ENCODE measurements at places on chromosomes 4 and X. TPM values are rescaled to one million over a fixed set of nuclear protein-coding genes. Genes with fewer than 3 reads are reported as not detected.

GRCh38 chr4:13364172-13364571 lies 120.0 kb downstream of the RAB28 start:
- no peak for DNase-seq
- no peaks in the 10 kb centered on the region for H3K4me1 ChIP-seq
- H3K36me3 ChIP-seq: no peaks in the 10 kb centered on the region
- no peak overlapping the region for H3K27ac ChIP-seq

- H3K4me1 ChIP-seq: peaks cover 92% of the 10 kb centered on the region
- H3K27ac ChIP-seq: peak overlapping the region; percentile 79
- DNase-seq: peak; percentile 68
- no peaks in the 10 kb centered on the region for H3K27me3 ChIP-seq
- H3K36me3 ChIP-seq: no peaks in the 10 kb centered on the region
These were observed 107.9 kb downstream of the PALLD start for GRCh38 chr4:168604496-168605373.

DNA sequence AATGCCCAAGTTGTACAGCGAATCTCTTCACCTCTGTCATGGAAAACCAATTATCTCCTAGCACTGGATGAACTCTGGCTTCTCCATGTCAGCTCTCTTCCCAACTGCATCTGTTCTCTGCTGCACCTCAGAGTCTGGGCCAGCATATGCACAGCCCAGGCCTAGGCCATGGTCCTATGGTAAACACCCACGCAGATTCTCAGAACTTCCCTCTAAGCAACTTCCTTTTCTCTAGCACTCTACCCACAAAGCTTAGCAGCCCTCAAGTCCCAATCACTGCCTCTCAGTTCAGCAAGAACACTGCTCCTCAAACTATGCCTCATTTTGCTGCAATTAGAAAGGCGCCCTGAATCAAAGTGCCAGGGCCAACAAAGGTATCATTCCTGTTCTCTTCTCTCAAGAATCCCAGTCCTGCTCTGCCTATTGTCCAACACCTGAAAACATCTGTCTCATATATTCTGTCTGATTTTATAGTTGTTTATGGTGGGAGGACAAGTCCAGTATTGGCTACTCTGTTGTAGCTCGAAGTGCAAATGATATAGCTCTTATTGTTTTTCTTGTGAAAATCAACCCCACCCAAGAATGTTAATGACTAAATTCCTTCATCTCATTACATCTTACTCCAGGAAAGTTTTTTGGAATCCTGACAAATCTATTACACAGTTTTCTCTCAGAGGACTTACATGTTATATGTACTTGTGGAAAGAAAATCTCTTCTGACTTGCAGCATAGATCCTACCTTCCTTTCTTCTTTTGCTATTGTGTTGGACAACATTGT lies 85.4 kb downstream of the DCHS2 start:
- H3K27me3 ChIP-seq: no peaks in the 10 kb centered on the region
- no peak overlapping the region for H3K4me3 ChIP-seq
- no peak overlapping the region for H3K27ac ChIP-seq
- no peaks in the 10 kb centered on the region for H3K4me1 ChIP-seq

- H3K27me3 ChIP-seq: no peaks in the 10 kb centered on the region
- H3K27ac ChIP-seq: no peak overlapping the region
- DNase-seq: no peak
- no peaks in the 10 kb centered on the region for H3K4me1 ChIP-seq
- no peak overlapping the region for H3K4me3 ChIP-seq
- H3K36me3 ChIP-seq: no peaks in the 10 kb centered on the region
These were observed 101.7 kb upstream of the GLRA2 start for GRCh38 chrX:14427614-14428013.

DNA sequence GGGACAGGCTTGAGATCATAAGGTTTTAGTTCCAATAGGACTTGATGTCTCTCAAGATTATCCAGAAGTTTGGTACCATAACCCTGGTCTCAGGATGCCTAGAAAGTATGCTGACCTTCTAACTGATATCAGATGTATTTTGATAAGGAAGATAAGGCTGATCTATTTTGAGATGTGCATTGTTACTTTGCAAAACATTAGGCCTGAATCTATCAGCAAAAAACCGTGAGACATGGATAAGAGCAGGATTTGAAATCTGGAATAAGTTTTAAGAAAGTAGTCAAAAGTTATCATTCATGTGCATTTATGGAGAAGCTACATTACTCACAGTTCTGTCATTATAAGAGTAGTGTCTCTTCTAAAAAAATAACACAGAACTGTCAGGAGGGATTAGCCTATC lies 467.1 kb upstream of the HS3ST1 start:
- no peaks in the 10 kb centered on the region for H3K4me1 ChIP-seq
- no peak for DNase-seq
- H3K36me3 ChIP-seq: no peaks in the 10 kb centered on the region
- H3K27ac ChIP-seq: no peak overlapping the region

DNA sequence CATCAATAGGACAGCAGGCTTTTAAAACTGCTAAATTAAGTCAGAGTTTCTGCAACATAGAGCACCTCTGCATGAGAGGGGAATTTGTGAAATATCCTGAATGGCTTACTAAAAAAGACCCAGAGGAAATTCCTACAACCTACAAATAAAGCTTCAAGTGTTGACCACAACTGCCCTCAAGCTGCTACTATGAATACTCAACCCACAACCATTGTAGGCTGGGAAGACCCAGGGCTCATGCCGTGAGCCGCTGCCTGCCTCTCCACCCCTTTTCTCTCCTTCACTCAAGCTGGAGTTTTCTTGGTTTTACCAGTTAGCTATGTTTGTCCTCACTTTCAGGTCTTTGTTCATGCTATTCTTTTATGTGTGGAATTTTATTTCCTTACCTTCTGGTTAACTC lies 151.6 kb downstream of the EMCN start:
- H3K27me3 ChIP-seq: no peaks in the 10 kb centered on the region
- H3K27ac ChIP-seq: no peak overlapping the region
- H3K4me3 ChIP-seq: no peak overlapping the region
- no peaks in the 10 kb centered on the region for H3K36me3 ChIP-seq
- no peak for DNase-seq

GRCh38 chr4:173365359-173365996 lies 5.3 kb upstream of the SAP30 start:
- no peaks in the 10 kb centered on the region for H3K27me3 ChIP-seq
- no peak for DNase-seq
- H3K27ac ChIP-seq: no peak overlapping the region
- no peaks in the 10 kb centered on the region for H3K4me1 ChIP-seq

- DNase-seq: no peak
- no peak overlapping the region for H3K27ac ChIP-seq
- H3K27me3 ChIP-seq: no peaks in the 10 kb centered on the region
These were observed 7.9 kb downstream of the BLOC1S4 start for GRCh38 chr4:6723851-6724250.

DNA sequence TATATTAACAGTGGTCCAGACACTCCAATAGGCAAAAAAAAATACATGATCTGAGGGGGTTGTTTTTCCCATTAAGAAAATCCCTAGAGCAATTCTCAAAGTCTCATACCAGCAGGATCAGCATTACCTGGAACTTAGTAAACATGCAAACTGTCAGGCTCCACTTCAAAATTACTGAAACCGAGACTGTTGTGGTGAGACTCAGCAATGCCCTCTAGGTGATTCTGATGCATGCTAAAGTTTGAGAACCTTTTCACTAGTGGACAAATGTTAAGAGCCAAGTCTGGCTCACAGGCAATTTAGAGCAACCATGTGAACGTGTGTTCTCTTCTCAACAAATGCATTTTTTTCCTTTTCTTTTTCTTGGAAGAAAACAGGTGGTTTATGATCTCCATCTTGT lies 30.2 kb downstream of the NEK1 start:
- H3K27me3 ChIP-seq: no peaks in the 10 kb centered on the region
- DNase-seq: no peak
- no peaks in the 10 kb centered on the region for H3K4me1 ChIP-seq
- no peak overlapping the region for H3K4me3 ChIP-seq
- no peaks in the 10 kb centered on the region for H3K36me3 ChIP-seq

- H3K4me1 ChIP-seq: no peaks in the 10 kb centered on the region
- DNase-seq: no peak
- no peaks in the 10 kb centered on the region for H3K27me3 ChIP-seq
- no peaks in the 10 kb centered on the region for H3K36me3 ChIP-seq
These were observed 133.1 kb downstream of the ARAP2 start for GRCh38 chr4:36111172-36111571.

DNA sequence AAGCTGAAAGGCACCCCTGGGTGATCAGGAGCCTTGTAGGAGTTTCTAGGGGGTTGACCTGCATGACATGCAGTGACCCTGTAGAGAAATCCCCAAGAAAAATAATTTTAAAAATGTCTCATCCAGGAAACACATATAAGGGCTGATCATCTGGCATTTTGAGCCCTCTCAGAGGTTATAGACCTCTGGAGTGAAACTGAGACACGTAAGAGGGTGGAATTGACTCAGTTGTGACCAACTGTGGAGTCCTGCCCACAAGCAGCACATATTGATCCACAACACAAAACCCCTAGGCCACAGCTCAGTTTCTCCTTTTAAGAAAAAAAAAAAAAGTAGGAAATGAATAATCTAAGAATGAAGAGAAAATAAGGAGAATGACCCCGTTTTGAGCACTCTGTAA lies 32.5 kb upstream of the MTMR8 start:
- H3K36me3 ChIP-seq: no peaks in the 10 kb centered on the region
- H3K4me1 ChIP-seq: no peaks in the 10 kb centered on the region
- no peak for DNase-seq
- no peaks in the 10 kb centered on the region for H3K27me3 ChIP-seq

DNA sequence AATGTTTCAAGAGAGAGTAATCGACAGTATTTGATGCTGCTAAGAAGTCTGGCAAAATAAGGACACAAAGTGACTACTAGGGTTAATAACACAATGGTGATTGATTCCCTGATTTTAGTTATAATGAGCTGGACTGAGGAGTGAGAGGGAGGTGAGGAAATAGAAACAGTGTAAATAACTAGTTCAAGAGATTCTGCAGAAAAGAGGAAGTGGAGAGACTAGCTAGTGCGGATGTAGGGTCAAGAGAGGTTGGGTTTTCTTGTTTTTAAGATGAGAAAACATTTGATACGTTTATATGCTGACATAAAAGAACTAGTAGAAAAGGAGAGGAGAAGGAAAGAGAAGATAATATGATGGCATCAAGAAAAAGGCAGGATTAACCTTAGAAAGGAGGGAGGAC lies 12.2 kb upstream of the TRPC5 start:
- H3K27ac ChIP-seq: no peak overlapping the region
- H3K27me3 ChIP-seq: no peaks in the 10 kb centered on the region

- DNase-seq: no peak
- H3K4me3 ChIP-seq: no peak overlapping the region
- H3K27me3 ChIP-seq: no peaks in the 10 kb centered on the region
- H3K4me1 ChIP-seq: no peaks in the 10 kb centered on the region
- no peaks in the 10 kb centered on the region for H3K36me3 ChIP-seq
- no peak overlapping the region for H3K27ac ChIP-seq
These were observed 179.2 kb downstream of the SLC7A11 start for GRCh38 chr4:138062929-138063328.

DNA sequence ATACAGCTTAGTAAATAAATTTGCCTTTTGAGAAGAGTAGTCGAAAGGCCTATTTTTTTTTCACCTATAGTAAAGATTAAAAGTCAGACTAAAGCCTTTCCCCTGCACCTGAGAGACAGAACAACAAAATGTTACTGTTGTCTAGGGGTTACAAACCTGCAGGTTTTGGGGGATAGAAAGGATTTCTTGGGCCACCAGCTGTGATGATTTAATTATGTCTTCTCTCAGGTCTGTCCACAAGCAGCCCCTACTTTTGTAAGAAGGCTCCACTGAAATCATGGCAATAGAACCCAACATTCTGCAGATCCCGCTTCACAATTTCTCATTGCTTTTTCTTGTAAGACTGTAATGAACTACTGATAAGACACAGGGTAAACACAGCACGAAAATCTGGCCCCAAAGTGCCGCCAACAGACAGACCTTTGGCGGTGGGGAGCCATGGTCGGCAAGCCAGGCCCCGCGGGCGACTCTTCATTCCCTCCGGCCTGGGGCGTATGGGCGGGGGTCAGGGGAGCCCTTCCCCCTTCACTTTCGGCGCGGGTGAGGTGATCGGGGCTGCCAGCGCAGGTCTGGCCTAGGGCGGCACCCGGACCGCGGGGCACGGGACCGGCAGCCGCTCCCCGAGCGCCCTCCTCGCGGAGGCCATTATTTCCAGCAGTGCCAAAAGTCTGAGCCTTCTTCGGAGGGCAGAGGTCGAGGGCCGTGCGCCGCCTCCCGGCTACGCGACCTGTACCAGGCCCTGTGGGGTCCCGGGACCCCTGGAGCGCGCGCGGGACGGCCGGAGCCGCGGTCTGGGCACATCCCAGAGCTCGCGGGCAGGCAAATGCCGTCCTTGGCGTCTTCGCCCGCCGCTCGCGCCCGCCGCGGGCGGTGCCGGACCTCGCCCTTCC lies 812 bp upstream of the KDM6A start:
- no peaks in the 10 kb centered on the region for H3K36me3 ChIP-seq
- 0 out of 2 replicates have a peak, but pooled peaks cover 2% of the 10 kb centered on the region for H3K4me1 ChIP-seq
- peak overlapping the region; percentile 64 for H3K4me3 ChIP-seq
- H3K27ac ChIP-seq: peak overlapping the region; percentile 80
- H3K27me3 ChIP-seq: no peaks in the 10 kb centered on the region

GRCh38 chr4:2935762-2936743 lies 27.2 kb downstream of the NOP14 start:
- peaks cover 24% of the 10 kb centered on the region for H3K4me1 ChIP-seq
- no peaks in the 10 kb centered on the region for H3K27me3 ChIP-seq
- DNase-seq: peak; percentile 69
- H3K4me3 ChIP-seq: peak overlapping the region; percentile 98
- H3K36me3 ChIP-seq: peaks cover 46% of the 10 kb centered on the region
- H3K27ac ChIP-seq: peak overlapping the region; percentile 96

DNA sequence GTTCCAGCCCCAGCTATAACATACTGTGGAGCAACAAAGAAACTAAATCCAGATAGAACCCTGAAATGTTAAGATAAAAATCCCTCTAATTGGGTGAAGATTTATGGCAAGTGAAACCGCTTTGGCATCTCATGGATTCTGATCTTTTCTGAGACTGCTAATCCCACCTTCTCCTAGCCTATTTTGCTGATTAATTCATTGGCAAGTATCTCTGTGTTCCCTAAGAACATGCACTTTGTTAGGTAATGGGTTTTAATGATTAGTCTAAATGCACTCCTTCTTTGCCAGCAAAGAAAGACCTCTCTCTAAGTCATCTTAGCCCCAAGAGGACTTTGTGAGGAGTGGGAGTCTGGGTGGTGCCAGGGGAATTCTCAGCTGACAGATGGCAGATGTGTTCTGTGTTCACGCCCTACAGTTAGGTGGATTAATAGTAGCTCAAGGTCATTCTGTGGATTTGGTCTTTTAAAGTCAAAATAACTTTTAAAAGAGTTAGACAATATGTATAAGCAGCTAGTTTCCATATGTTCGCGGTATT lies 171.3 kb downstream of the UNC5C start:
- no peaks in the 10 kb centered on the region for H3K27me3 ChIP-seq
- DNase-seq: no peak
- no peaks in the 10 kb centered on the region for H3K4me1 ChIP-seq

DNA sequence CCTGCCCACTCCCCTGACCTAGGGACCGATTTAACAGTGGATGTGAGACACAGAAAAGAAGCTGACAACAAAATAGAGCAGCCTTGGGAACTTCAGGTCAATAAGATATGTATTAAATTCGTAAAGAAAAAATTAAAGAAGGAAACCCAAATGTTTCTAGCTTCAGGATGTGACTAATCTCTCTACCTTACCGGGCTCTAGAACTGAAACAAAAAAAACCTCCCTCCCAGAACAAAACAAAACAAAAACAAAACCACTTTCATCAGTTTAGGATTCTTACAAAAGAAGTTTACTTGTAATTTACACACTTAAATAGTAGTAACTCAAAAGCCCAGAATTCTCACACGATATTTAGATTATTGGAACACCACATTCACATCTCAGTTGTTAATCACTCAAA lies 185.8 kb upstream of the RPS6KA3 start:
- no peak overlapping the region for H3K27ac ChIP-seq
- H3K4me3 ChIP-seq: no peak overlapping the region
- no peaks in the 10 kb centered on the region for H3K36me3 ChIP-seq
- no peaks in the 10 kb centered on the region for H3K27me3 ChIP-seq
- DNase-seq: no peak
- H3K4me1 ChIP-seq: no peaks in the 10 kb centered on the region

Gene CT83
- not detected for total RNA-seq

Gene MND1
- total RNA-seq: 29.9 TPM
